ENCODE measurements at places on chromosomes 5 and 9. TPM values are rescaled to one million over a fixed set of nuclear protein-coding genes. Genes with fewer than 3 reads are reported as not detected.

NUTM2G gene
- total RNA-seq: not detected

HRCT1 gene
- total RNA-seq: not detected

SLC1A3 gene
- total RNA-seq: not detected

KCNV2 gene
- total RNA-seq: not detected

SHB gene
- 47.3 TPM for total RNA-seq
